ENCODE measurements at places on chromosomes 1 and 21. TPM values are rescaled to one million over a fixed set of nuclear protein-coding genes. Genes with fewer than 3 reads are reported as not detected.
A peak's percentile ranks its signal among the peaks of the same experiment; 100 is the strongest.

Gene KCNE2
- not detected for total RNA-seq

Gene SLC30A7
- total RNA-seq: 33.2 TPM

Gene APH1A
- 333 TPM for total RNA-seq

Gene KRTAP25-1
- total RNA-seq: not detected

Gene STPG1
- 10.0 TPM for total RNA-seq

Gene CNR2
- not detected for total RNA-seq

Gene GIPC2
- 2.9 TPM for total RNA-seq

Gene DLGAP3
- total RNA-seq: 9.1 TPM

GRCh38 chr1:15882665-15883064, 35.2 kb downstream of the SPEN start:
- no peak for DNase-seq
- no peak overlapping the region for H3K27ac ChIP-seq
- H3K36me3 ChIP-seq: no peaks in the 10 kb centered on the region
- peaks cover 19% of the 10 kb centered on the region for H3K4me1 ChIP-seq
- H3K27me3 ChIP-seq: no peaks in the 10 kb centered on the region
- no peak overlapping the region for H3K4me3 ChIP-seq

GRCh38 chr1:228182296-228183030, 16.9 kb downstream of the IBA57 start:
- H3K27ac ChIP-seq: no peak overlapping the region
- DNase-seq: no peak
- H3K4me1 ChIP-seq: peaks cover 5% of the 10 kb centered on the region

- no peak overlapping the region for H3K4me3 ChIP-seq
- no peaks in the 10 kb centered on the region for H3K36me3 ChIP-seq
- H3K27ac ChIP-seq: no peak overlapping the region
- peaks cover 3% of the 10 kb centered on the region for H3K4me1 ChIP-seq
- no peaks in the 10 kb centered on the region for H3K27me3 ChIP-seq
Measured at GRCh38 chr1:64437453-64437852, 32.5 kb upstream of the CACHD1 start.

DNA sequence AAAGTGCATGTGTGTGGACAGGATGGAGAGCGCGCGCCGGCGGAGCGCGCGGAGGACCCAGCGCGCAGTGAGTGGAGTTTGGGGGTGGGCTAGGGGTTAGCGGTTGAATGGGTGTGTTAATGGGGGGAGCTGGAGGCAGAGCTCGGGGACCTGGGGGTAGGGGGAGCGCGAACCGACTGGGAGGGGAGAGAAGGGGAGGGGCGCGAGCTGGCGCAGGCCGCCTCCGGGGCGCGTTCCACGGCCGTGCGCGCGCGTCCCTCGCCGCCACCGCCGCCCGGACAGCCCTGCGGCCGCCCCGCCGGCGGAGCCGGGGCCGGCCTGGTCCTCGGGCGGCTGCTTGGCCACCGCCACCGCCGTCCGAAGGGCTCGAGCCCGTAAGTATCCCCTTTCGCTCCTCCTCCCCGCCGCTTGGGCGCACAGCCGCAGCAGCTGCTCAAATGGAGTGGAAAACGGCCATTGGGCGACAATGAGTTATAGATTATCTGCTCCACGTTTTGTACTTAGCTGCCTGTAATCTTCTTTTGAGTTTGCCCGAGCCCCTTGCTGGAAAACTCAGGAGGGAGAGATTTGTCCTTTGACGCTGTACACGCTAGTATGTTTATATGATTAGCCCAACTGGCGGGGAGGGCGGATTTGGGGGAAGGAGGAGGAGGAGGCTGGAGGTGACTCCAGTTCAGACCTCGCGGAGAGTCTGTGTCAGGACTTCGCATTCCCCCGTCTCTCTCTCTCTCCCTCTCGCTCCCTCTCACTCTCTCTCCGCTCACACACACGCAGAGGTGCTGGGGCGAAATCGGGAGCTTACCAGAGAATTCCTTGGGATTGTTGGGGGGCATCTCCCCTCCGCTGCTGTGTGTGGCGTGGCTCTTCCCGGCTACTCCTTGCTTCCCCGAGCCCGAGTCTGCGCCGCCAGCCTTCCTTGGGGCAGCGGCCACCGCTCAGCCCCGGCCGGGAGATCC, at the start of gene ADGRL2:
Gene ADGRL2 (plus strand): TSS at position 240 of the 956 bp plus-strand sequence. CDS start 36,051 bp downstream, outside the sequence.
- H3K4me3 ChIP-seq: peak within 1 kb of the TSS; percentile 100
- H3K36me3 ChIP-seq: peaks cover 3% of the 10 kb centered on the region
- peak; percentile 68 for DNase-seq
- H3K4me1 ChIP-seq: peaks cover 25% of the 10 kb centered on the region
- peaks cover 22% of the 10 kb centered on the region for H3K27me3 ChIP-seq

GRCh38 chr1:202565890-202566602, 144.2 kb downstream of the SYT2 start:
- H3K4me1 ChIP-seq: no peaks in the 10 kb centered on the region
- H3K4me3 ChIP-seq: no peak overlapping the region
- H3K27me3 ChIP-seq: no peaks in the 10 kb centered on the region
- no peak overlapping the region for H3K27ac ChIP-seq
- no peak for DNase-seq

DNA sequence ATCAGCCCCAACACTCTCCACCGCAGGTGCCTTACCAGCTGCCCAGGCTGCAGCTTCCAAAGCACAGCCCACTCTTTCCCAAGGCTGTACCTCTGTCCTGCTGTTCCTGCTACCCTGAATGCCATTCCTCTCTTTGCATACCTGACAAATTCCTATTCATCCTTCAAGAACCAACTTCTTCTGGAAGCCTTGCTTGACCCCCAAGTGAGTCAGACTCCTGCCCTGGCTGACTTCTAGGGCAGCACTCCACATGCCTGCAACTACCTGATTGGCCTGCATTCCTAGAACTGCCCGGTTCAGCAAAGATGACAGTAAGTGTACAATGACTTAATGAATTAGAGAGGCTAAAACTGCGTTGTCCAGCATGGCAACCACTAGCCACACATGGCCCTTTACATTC, 20.8 kb upstream of the PDZK1IP1 start:
- peak overlapping the region; percentile 62 for H3K27ac ChIP-seq
- DNase-seq: no peak
- peaks cover 33% of the 10 kb centered on the region for H3K4me1 ChIP-seq

DNA sequence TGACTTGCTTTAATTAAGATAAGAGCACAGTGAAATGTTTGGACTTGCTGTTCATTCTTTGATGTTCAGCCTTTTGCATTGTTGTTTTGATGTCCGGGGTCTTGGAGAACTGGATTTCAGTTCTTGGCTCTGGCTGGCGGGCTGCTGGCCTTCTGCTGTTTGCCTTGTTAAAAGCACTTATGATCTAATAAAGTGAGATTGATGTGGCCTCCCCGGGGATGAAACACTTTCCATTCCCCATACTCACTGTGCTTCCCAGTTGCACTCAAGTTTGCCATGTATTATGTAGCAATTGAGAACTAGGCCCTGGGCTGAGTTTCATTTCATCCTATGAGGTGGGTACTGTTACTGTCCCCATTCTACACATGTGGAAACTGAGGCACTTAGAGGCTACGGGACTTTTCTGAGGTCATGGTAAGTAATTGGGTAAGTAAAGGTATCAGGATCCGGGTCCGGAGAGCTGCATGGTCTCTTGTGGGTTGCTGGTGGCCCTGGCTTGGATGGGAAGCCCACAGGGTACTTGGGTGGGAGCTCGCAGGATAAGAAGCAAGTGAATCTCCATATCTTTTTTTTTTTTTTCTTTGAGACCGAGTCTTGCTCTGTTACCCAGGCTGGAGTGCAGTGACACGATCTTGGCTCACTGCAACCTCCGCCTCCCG, 127.7 kb upstream of the ZBTB40 start:
- no peak overlapping the region for H3K27ac ChIP-seq
- DNase-seq: no peak
- no peaks in the 10 kb centered on the region for H3K36me3 ChIP-seq
- H3K27me3 ChIP-seq: no peaks in the 10 kb centered on the region
- H3K4me1 ChIP-seq: peaks cover 9% of the 10 kb centered on the region

GRCh38 chr1:22296701-22297591, 154.0 kb upstream of the WNT4 start:
- peaks cover 7% of the 10 kb centered on the region for H3K4me1 ChIP-seq
- no peaks in the 10 kb centered on the region for H3K36me3 ChIP-seq
- no peak for DNase-seq
- H3K27ac ChIP-seq: no peak overlapping the region

DNA sequence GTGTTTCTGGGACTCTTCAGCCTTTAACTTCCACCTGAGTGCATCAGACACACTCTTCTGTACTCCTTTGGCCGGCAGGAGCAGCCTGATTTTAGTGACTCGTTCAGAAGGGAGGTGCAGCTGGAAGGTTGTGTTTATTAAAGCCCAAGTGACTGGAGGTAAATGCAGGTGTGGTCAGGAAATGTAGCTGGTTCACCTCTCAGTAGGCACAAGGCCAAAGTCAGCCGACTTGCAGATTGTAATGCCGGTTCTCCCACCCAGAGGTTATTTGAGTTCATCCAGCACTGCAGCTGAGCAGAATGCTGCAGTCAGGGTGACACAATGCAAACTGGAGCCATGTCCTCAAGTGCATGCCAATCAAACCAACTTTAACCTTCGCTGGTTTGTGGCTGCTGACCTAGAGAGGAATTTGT, 91.5 kb downstream of the SPATA46 start:
- peaks cover 20% of the 10 kb centered on the region for H3K4me1 ChIP-seq
- H3K27ac ChIP-seq: no peak overlapping the region
- no peak for DNase-seq

DNA sequence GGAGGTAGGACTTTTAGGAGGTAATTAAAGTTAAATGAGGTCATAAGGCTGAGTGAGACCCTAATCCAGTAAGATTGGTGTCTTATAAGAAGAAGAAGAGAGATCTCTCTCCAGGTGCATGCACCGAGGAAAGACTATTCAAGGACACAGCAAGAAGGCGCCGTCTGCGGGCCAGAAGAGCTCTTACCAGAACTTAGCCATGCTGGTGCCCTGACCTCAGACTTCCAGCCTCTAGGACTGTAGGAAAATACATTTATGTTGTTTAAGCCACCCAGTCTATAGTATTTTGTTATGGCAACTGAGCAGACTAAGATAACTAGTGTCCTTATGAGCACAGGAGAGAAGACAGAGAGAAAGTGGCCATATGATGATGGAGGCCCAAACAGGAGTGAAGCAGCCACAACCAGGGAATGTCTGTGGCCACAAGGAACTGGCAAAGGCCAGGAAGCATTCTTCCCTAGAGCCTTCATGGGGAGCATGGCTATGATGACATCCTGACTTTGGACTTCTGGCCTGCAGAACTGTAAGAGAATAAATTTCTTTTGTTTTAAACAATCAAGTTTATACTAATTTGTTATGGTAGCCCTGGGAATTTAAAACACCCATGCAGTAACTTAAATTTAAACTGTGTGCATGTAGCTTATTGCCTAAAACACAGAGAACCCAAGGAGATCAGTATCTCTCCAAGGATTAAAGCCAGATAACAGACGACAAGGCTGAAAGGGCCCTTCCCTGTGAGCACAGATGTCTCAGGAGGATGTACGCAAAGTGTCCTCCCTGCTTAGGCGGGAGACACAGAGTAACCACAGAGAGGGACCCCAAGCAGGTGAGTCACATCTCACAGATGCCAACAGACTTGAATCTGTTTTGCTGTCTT, 9.9 kb upstream of the CD58 start:
- no peak overlapping the region for H3K4me3 ChIP-seq
- DNase-seq: no peak
- H3K36me3 ChIP-seq: peaks cover 4% of the 10 kb centered on the region
- no peaks in the 10 kb centered on the region for H3K4me1 ChIP-seq

- no peaks in the 10 kb centered on the region for H3K27me3 ChIP-seq
- H3K4me1 ChIP-seq: no peaks in the 10 kb centered on the region
- H3K27ac ChIP-seq: no peak overlapping the region
- H3K4me3 ChIP-seq: no peak overlapping the region
- DNase-seq: no peak
Measured at GRCh38 chr1:193766329-193766728, 579.9 kb upstream of the B3GALT2 start.

DNA sequence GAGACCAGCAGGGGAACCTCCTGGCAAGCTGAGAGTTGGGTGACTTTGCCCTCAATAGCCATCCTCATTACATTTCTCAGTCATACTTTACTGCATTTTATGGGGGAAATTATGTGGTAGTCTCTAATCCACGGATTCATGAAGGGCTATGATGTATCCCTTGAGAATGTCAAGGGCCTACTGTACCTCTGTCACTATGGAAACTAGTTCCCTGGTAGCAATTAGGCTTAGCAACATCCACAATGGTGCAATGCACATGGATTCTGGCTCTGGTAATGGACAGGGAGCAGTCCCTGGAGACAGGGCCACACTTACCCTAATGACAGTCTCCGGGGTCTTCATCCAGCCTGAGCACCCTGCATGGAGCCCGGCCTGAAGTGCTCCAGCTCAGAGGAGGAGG, 26.5 kb downstream of the LRRN2 start:
- no peak overlapping the region for H3K4me3 ChIP-seq
- peaks cover 22% of the 10 kb centered on the region for H3K36me3 ChIP-seq
- no peak for DNase-seq
- H3K4me1 ChIP-seq: peaks cover 42% of the 10 kb centered on the region
- peaks cover 4% of the 10 kb centered on the region for H3K27me3 ChIP-seq

DNA sequence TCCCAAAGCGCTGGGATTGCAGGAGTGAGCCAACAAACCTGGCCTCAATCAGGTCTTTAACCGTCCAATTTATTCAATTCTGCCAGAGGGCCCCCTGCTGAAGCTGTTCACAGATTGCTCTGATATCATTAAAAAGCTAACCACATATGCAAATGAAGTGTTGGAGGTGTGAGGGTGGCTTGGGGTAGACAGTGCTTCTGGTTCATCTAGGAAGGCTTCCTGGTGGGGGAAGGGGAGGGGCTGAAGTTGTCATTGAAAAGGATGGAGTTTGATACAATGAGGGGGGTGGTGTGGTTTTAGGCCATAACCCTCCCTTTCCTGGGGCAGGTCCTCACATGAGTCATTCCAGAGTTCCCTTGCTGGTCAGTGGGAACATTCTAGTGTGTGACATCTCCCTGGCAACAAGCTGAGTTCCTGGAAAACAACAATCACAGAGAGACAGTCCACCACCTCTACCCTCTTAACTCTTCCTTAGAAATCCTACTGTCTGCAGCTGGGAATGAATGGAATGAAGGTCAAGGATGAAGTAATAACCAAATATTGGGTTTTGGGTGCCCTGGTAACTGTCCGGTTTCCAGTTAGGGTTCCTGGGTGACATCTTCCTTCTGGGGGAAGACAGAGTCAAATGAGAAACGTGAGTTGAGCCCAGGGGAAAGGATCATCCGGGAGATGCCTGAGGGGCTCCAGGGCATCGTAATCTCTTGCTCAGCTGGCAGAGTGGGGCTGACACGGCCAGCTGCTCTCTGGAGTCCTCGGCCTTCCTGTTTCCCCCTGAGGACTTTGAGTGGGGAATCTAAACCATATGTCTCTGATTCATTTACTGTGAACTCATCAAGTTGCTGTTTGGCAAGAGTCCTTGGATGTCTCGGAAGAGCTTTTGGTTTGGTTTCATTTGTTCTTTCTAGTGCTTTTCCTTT, 32.2 kb downstream of the BATF3 start:
- no peaks in the 10 kb centered on the region for H3K36me3 ChIP-seq
- peak; percentile 28 for DNase-seq
- H3K4me3 ChIP-seq: no peak overlapping the region
- peaks cover 2% of the 10 kb centered on the region for H3K27me3 ChIP-seq
- H3K4me1 ChIP-seq: peaks cover 24% of the 10 kb centered on the region
- H3K27ac ChIP-seq: peak overlapping the region; percentile 87
